ENCODE measurements at places on chromosomes 3 and 15. TPM values are rescaled to one million over a fixed set of nuclear protein-coding genes. Genes with fewer than 3 reads are reported as not detected.

The LNP1 gene
- 0.72 TPM for total RNA-seq

The SLC28A2 gene
- total RNA-seq, result not detected

The TMCO5A gene
- total RNA-seq, result not detected

The PLCL2 gene
- total RNA-seq, result 48.8 TPM

The CAMKV gene
- total RNA-seq, result not detected

All from activated CD4-positive, alpha-beta T cell treated with anti-CD3 and anti-CD28 coated beads, Interleukin-2, amount 10 ng/mL, durations not matched to agents 7 days and 5 days (primary cell).